ENCODE measurements at places on chromosomes 1 and 21.

DNA sequence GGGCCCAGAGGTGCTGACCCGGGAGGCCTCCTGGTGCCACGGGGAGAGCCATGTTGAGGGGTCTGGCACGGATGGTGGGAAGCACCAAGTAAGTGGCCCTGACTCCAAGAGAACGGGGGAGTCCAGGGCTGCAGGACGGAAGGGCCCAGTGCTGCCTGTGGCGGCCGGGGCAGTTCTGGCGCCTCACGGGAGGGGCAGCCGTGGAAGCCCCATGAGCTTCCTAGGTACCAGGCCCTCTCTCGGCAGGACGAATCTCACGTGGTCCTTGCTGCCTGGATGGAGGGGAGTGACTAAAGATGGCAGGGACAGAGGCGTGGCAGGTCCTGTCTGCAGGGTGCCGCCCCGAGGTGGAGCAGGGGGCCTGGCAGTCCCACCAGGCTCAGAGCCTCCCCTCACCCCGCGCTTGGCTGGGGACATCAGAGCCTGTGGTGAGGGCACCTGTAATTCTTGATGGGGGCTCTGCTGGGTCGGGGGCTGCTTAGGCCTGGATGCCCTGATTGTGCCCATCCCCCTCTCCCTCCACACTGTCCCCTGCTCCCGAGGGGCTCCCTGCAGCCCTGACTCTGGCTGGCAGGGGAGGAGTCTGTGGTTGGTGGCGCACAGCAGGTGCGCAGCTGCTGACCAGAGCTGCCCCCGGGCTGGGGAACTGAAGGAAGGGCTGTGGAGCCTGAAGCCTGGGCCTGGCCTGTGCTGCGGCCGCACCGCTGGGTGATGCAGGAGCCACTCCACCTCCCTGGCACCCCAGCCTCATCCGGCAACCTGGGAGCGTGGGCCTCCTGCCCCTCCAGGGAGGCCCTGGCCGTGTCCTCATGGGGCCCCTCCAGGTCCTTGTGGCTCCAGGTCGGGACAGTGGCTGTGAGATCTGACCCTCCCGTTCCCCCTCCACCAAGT, 31.4 kb downstream of the POFUT2 start:
- DNase-seq: no peak

- DNase-seq: no peak
These were observed 464.2 kb downstream of the DISC1 start for GRCh38 chr1:232090816-232091215.

DNA sequence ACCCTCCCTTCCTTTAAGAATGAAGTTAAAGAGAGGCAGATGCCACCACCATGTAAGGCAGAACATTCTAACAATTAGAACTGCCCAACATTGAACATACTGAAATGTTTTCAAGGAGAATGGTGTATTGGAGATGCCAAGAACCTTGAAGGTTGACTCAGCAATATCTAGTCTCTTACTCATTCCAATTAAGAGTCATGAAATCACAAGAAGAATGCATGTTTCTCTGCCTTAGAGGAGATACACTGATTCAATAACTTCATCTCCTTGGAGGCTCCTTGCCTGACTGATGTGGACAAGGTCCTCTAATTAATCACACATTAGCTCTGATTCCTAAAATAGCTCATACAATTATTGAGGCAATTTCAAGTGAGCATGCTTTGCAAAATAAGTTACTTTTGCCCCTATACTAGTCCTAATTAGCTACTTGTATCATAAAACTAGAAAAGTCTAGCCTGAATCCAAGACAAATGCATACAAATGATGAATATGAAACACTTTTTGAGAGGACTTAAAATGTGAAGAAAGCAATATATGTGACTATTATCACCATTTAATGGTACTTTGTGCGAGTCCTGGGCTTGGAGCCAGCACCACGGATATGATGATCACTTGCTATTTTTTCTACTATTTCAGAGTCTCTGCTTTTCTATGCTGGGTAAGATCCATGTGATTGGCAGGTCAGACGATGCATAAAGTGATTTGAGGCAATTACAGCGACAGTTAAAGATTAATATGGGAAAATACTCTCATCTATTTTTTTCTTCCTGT, 114.5 kb downstream of the DSCAM start:
- DNase-seq: no peak

GRCh38 chr1:109255097-109255651, 5.8 kb downstream of the CELSR2 start:
- DNase-seq: no peak

DNA sequence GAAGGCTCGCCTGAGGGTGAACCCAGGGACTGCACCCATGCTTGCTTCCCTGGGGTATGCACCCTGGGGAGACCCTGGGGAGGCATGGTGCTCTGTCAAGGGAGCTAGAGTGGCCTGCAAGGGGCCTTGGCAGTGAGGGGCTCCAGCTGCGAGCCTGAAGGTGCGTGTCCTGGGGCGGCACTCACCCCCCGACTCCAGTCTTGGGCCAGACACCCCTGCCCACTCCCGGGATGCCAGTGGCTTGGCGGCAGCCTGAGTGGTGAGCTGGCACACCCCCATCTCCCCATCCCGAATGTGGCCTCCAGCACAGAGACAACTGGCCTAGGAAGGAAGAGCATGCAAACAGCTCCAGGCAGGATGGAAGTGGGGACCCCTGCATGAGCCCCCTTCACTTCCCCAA, 2.6 kb downstream of the SUMO3 start:
- DNase-seq: no peak

- DNase-seq: no peak
These were observed 479.8 kb upstream of the VAMP3 start for GRCh38 chr1:7290971-7291970.

GRCh38 chr1:181818943-181819342, 242.6 kb downstream of the ZNF648 start:
- no peak for DNase-seq

GRCh38 chr1:17259233-17259873, 10.5 kb downstream of the PADI3 start:
- DNase-seq: no peak

DNA sequence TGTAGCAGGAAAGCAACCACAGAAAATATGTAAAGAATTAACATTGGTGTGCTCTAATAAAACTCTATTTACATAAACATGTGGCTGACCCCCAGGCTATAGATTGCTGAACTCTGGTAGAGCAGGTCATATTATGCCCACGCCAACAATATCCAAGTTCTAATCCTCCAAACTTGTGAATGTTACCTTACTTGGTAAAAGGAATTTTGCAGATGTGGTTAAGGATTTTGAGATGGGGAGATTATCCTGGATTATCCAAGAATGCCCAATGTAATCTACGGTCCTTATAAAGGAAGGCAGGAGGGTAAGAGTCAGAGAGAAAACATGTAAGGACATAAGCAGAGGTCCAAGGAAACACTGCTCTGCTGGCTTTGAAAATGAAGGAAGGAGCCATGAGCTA, 201.0 kb downstream of the USH2A start:
- no peak for DNase-seq

- DNase-seq: peak; percentile 70
These were observed 5.3 kb upstream of the SRP9 start for GRCh38 chr1:225772323-225772768.

DNA sequence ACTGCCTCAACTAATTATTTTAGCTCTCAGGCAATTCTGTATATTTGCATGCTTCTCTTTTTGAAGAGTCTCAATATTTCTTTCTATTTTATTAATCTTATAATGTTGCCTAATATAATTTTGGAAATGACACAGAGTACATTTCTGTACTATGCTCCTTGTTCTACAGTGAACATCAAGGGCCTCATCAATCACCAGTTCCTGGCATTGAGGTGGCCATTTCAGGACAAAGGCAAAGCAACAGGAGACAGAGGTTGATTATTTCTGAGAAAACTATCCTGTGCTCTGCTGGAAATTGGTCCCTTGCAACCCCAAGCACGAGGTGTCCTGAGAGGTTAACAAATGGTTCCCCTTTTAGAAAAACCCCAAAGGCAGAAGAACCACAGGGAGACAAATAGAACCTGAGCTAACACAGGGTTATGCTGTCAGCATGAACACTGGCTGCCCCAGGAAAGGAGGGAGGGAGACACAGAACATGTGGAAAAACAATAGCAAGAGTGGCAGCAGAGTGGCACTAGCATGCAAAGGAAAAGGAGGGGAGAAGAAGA, 63.9 kb upstream of the VAV3 start:
- DNase-seq: no peak

DNA sequence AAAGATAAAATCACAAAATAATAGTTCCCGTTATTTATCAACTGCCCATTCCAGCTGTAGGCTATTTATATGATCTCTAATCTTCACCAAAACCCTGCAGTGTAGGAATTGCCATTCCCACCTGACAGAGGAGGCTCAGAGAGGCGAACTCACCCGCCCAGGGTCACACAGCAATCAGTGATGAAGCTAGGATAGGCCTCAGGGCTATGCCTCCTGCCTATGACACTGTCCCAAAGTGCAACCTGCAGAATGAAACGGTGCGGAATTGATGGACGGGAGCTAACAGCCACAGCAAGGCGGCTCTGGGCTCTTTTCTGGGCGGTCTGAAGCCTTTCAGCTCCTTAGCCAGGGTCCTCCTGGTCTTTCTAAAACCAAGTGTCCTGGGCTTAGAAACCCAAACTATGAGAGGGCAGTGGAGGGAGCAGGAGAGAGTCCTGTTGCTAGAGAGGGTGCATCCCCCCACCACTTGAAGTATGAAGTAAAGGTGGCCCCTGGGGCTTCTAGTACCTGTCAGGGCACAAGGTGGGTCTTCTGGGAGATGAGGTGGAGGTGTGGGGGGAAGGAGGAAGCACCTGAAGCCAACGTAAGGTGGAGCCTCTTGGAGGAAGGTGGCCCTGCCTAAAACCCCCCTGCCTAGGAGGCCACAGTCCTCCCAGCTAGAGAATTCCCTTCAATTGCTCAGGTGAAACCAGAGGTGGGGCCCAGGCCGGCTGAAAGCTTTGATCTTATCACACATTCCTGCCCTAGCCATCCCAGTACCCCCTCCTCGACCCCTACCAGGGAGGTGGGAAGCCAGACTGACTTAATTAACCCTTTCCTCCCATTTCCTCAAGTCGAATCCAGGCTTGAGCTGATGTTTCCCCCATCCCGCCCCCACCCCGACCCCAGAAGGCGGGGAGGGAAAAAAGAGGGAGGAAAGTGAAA, 14.8 kb downstream of the HSPG2 start:
- no peak for DNase-seq

DNA sequence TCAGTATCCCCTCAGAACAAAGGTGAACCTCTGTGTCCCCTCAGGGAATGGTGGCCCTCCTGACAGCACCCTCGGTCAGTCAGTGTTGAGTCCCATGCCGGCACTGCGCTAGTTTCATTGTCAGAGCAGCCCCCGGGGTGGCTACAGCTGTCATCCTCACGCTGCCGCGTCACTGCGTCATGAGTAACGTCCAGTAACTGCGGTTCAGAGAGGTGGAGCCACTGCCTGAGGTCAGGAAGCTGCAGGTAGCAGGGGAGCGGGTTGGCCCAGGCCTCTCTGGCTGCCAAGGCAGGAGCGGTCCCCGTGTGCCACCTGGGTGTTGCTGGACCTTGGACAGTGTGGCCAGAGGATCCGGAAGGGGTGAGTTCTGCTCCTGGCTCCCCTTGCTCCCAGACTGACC, 20.2 kb upstream of the WNT4 start:
- no peak for DNase-seq

DNA sequence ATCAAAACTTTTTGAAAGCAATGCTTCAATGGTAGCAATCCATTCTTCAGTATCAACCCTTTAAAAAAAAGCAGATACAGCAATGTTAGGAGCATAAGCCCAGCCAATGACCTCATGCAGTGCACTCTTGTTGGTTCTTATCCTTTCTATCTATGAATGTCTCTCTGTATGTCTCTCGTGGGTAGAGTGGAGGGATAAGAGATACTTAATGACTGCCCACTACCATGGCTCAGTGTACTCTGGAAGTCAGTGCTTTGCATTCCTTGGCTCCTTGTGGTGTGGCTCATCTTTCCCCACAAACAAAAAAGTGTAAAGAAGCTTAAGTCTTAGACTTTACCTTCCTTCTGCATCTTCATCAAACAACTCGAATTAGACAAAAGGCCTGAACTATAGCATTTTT, 50.3 kb downstream of the PCSK9 start:
- no peak for DNase-seq

DNA sequence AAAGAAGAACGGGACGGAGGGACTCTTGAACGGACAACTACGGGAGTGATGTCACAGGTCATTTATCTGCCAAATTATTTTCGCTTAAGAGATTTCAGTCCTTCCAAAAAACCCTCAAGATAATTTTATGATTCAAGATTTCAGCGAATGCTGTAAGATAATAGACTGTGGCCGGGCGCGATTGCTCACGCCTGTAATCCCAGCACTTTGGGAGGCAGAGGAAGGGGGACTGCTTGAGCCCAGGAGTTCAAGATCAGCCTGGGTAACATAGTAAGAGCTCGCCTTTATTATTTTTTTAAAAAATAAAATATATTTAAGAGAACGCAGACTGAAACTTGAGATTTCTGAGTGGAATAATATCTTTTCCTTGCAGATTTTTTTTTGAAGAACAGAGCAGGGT, 609 bp downstream of the RWDD2B start:
- DNase-seq: no peak

- no peak for DNase-seq
These were observed 21.0 kb downstream of the HSPA13 start for GRCh38 chr21:14361958-14362357.

- no peak for DNase-seq
These were observed 92.7 kb downstream of the GABPA start for GRCh38 chr21:25827513-25827912.

DNA sequence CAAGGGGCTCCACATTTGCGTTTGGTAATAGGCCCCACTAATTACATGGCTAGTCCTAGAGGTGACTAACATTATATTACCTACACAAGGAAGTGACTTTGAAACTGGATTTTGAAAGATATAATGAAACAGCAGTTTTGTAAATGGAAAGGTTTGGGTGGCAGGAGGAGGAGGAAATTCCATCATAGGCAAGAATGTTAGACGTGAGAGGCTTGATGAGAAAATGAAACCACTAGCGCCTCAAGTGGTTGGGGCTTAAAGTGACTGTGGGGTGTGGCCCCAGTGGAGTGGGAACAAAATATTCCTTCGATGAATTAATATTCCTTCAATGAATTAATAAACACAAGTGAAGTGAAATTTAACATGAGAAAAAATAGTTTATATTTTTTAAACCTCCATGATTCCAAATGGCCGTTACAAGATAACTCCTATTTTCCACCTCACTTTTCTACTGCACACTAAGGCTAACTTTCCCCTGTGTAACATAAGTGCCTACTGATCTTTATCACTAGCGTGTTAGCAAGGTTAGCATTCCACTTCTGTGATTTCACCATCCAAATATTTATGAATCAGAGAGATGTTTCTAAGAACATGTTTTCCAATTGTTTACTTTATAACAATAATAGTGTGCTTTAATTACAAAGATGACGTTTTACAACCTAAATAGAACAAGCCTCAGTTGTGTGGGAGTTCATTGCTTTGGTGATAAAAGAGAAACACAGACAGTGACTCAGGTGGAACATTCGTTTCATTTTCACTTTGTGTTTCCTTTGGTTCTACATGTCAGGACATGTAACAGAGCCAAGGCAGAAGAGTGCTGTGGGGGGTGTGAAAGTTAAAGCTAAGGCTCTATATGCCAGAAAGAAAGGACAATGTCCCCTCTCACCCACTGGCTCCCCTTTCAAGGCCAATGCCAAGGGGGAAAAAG, 12.5 kb upstream of the ATF3 start:
- DNase-seq: peak; percentile 88
